Panc1 (cell line): ENCODE measurements at places on chromosomes 5 and 9.

DNA sequence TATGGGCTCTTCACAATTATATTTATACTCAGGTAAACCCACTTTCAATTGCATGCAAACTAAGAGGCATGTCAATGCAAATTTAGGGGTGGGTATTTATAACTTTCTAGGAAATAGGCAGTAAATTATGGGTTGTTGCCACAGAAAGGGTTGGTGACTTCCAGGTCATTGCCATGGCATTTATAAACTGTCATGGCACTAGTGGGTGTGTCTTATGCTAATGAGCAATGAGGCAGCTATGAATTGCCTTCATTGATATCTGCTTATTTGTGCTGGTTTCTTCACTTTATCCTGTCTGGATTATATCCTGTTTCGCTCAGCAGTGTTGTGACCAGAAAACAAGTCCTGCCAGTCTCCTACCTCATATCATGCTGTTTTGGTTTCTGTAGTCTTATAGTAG lies 597.3 kb upstream of the DAB2 start:
- no peak for DNase-seq

DNA sequence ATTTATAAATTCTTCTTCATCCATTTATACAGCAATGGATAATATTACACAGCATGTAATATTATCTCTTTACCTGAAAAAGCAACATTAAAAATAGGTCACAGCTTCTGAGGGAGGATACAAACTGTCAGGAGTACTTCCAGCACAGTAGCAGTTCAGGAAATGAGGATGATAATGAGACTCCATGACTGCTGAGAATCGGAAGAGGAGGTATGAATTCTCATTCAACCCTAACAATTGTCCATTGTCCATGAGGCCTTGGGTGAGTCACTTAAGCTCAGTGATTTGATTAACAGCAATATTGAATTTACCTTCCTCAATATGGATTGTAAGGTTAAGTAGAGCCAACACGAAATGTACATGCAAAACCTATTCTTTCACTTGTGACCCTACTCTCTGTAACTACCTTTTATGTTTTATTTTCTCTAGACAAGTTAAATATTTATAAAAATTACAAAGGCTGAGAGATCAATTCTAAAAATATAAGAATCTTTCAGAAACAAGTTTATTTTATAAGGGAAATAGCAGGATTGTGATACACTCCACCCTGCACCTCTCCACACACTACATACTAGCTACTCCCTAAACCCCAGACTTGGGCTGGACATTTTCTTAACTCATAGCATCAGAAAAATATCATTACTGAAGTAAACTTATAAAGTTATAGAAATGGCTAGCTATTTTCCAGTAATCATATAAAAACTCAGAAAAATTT lies 159.1 kb upstream of the ACOT12 start:
- no peak for DNase-seq

GRCh38 chr5:29935371-29935770 lies 1258.1 kb upstream of the CDH6 start:
- no peak for DNase-seq

GRCh38 chr5:318341-318897 lies 3.1 kb upstream of the AHRR start:
- no peak for DNase-seq

DNA sequence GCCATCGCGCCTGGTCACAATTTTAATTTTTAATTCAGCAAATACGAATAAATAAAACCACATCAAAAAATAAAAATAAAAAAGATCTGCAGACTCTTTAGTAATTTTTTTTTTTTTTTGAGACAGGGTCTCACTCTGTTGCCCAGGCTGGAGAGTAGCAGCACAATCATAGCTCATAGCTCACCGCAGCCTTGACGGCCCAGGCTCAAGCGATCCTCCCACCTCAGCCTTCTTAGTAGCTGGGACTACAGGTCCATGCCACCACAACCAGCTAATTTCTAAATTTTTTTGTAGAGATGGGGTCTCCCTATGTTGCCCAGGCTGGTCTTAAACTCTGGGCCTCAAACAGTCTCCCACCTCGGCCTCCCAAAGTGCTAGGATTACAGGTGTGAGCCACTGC lies 14.2 kb downstream of the NANS start:
- no peak for DNase-seq

DNA sequence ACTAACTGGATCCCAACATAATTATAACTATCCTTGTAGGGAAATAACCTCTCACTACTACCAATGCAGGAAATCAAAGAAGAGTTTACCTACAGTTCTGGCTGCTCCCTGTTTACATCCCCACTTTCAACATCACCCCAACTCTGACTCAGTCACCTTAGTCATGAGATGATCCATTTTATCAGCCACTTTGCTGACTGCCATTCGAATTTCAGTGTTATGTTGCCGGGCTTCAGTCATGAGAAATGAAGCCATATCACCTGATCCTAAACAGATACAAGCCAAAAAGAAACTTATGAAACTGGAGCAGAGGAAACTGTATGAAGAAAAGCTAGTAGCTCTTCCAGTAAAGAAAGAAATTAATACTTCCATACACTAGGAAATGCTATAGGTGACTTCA lies 33.7 kb downstream of the SLC31A2 start:
- no peak for DNase-seq

- DNase-seq = no peak
Observed at GRCh38 chr9:111904026-111904425, 7.4 kb downstream of the UGCG start.

DNA sequence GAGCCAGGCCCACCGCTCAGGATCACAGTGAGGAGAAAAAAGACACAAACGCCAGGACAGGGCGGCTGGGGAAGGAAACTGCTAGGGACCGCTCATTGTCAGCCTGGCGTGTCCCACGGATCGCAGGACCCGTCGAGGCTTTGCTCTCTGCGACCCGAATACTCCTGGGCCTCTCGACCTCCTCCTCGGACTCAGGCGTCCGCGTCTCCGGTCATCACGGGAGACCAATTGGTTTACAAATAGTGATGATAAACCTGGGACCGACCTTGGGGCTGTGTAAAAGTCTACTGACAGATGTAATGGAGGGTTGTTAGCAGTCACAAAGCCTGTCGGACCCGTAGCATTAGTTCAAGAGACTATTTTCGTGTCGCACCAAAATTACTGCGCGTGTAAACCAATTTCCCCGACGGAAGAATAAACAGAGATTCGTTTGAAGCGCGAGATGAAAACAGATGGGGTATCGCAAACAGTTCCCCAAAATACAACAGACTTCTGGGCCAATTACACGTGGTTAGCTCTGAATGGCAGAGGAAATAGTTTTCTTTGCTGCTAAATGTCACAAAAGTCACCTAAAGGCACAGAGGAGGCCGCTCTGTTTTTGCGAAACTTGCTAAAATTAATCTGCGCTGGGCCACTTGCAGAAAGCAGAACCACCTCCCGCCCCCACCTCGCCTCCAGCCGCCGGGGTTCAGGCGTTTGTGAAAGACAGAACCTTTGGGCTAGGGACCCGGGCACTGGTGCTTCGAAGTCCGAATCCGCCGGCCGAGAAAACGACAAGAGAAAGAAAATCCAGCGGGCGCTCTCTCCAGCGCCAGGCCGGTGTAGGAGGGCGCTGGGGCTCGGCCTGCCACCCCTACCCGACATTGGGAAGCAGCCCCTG lies 67.6 kb downstream of the FOXD1 start:
- no peak for DNase-seq

- no peak for DNase-seq
Observed at GRCh38 chr5:67350185-67350584, 153.6 kb upstream of the CD180 start.

DNA sequence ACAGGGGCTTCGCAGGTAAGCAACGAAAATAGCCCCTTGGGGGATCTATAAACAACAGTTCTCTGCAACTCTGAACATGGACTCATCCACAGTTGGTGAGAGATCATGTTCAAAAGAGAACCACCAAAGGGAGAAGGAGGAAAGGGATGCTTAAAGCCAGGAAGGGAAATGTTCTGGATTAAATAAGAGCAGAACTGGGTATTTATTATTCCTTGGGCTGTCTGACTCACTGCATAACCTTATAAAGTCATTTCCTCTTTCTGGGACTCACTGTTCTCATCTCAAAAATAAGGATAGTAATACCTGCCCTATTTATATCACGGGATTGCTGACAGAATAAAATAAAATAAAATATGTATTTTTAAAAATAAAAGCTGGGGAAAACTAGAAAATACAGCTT lies 11.2 kb upstream of the MARCHF3 start:
- DNase-seq = no peak
